NCI-H2107 (cell line): ENCODE measurements at places on chromosomes 7 and 10.

DNA sequence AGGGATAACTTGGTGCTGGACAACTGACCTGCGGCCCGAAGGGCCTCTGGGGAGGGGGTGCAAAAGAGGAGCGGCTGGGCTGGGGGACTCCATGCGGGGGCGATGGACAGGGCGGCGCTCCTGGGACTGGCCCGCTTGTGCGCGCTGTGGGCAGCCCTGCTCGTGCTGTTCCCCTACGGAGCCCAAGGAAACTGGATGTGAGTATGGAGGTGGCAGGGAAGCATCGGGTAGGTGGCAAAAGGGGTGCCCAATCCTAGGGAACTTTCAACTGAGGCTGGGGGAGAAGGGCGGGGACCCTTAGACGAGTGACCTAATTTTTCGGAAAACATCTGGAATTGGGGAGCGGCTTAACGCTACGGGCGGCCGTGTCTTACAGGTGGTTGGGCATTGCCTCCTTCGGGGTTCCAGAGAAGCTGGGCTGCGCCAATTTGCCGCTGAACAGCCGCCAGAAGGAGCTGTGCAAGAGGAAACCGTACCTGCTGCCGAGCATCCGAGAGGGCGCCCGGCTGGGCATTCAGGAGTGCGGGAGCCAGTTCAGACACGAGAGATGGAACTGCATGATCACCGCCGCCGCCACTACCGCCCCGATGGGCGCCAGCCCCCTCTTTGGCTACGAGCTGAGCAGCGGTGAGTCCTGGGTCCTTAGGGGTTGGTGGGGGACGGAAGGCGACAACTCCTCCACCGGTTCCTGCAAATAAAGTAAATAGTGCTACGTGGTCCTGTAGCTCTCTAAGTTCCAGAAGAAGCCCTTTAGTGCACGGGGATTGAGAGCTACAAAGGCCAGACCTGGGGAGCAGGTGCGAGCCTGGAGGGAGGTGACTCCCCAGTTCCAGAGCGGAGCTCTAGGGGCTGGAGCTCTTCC lies 622 bp downstream of the WNT16 start:
- peak; percentile 48 for DNase-seq

GRCh38 chr7:23136216-23136615 lies 30.6 kb downstream of the KLHL7 start:
- no peak for DNase-seq

DNA sequence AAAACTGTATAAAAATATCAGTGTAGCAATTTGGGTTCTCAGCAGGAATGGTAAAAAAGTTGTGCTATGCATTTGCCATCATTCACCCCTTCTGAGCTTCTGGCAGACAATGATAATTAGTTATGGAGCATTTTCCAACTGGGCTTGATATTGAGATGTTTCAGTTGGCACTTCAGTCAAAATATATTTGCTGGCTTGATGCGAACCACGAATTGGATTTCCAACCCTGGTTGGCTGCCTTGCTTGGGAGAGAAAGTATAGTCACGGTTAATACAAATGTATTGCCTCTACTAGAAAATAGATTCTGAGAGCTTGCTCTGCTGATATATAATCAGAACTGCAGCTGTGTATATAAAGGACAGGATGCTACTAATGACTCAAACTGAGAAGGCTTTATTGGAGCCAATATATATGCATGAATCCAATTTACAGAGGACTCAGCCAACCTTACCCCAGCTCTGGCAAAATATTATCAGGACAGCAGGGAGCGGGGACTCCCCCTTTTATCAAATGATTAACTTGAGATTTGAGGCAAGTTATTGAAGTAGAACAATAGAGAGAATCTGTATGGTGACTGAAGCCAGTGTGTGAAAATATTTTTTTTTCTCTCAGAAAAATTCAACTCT lies 219.8 kb upstream of the SMIM30 start:
- no peak for DNase-seq

DNA sequence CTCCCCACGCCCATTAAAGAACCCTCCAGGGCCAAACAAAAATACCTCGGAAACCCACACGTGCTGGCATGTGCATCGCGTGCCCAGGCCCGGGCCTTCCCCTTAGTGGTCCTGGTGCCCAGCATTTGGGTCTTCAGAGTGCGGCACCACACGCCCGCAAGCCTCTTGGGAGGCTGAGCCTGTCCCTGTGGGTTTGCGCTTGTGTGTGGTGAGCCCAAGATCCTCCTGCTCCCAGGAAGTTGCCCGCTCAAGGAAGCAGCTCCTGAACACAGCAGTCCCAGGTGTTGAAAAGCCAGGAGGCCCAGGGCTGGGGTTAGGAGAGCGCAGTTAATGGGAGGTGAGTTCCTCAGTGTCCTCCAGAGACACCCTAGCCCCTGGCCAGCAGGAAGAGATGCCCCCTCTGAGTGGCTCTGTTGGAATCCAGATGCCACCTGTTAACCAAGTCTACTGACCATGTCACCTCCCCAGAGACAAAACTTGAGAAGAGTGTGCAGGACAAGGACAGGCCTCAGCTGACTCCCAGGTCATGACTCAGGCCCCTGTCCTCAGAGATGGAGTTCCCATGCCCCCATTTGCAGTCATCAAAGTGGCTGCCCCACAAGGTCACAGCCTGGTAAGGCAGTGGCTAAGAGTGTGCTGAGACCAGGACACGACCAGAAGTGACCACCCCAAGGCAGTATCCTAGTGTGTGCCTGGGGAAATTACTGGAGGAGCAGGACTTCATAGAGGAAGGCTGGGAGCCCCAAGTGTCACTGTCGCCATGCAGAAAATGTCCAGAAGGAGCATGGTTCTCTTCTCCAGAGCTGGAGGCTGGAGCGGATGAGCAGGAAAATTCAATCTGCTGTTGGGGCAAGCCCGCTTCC lies 5.2 kb downstream of the FZD9 start:
- no peak for DNase-seq

DNA sequence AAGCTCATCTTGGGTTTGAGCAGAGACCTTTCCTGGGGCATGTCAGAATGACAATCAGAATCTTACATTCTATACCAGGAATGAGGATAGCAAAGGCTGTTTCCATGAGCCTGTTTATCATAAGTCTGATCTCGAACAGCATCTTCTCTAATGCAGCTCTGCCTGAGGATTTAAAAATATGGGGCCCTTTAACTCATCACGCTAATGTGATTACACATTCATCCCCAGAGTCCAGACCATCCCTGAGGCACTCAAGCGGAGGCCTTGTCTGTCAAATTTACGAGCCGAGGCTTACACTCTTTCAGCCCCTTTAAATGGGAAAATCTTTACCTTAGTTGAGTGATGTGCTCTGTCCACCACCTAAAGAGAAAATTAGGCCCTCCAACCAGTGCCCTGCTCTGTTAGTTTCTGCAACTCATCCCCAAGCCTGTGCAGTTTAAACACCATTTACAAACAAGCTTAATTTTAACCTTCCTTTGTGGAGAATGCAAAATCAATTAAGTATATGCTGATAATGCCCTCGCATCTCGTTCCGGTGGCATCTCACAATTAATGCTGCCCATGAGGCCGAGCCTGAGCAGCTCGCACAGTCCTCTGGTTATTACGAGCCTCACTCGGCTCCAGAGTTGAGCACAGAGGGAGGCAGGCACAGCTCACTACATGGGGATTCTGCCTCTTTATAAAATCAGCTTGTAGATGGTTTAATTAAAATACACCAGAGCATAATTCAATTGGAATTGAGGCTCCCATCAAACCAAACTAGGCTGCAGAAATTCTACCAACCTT lies 16.0 kb downstream of the CHST15 start:
- no peak for DNase-seq
